ENCODE measurements at places on chromosomes 5 and 9.
A peak's percentile ranks its signal among the peaks of the same experiment; 100 is the strongest.

GRCh38 chr9:110900456-110900855 is 137.8 kb downstream of the LPAR1 start:
- no peak for DNase-seq

DNA sequence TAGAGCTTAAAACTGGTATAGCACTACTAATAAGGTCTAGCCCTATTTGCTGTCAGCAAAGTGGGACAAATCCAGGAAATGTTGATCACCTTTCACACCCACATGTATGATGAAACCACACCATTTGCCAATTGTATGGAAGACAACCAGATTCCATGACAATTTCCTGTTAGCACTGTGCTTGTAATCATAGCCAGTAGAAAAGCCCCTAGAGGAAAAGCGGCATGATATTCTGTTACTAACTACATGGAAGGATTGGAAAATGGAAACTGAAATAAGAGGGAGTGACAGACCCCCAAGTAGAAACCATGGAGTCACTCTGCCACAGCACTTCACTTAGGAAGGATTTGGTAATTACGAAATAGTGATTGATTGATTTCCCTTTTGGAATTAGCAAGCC is 923 bp downstream of the SPATA6L start:
- no peak for DNase-seq

GRCh38 chr5:55558484-55558883 is 23.7 kb upstream of the PLPP1 start:
- no peak for DNase-seq

DNA sequence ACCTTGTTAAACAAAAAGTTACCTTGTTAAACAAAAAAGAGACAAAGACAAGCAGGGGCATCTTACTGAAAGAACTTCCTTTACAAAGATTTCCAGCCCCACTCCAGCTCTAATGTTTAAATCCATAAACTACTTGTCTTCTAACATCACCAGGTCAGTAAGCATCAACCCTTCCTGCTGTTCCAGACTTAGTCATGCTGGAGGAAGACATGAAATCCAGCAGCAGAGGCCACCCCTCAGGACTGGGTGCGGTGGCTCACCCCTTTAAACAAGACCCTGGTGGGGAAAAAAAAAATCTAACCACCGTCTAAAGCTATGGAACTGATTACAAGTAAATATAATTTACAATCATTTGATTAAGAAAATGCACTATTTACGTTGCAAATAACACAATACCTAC is 9.1 kb downstream of the PDCL start:
- DNase-seq = no peak

- no peak for DNase-seq
These were observed 699.9 kb upstream of the MEF2C start for GRCh38 chr5:89582768-89583339.

GRCh38 chr5:14577971-14578370 is 3.6 kb upstream of the OTULINL start:
- no peak for DNase-seq

GRCh38 chr5:172102913-172103626 is 85.0 kb downstream of the STK10 start:
- DNase-seq = no peak

DNA sequence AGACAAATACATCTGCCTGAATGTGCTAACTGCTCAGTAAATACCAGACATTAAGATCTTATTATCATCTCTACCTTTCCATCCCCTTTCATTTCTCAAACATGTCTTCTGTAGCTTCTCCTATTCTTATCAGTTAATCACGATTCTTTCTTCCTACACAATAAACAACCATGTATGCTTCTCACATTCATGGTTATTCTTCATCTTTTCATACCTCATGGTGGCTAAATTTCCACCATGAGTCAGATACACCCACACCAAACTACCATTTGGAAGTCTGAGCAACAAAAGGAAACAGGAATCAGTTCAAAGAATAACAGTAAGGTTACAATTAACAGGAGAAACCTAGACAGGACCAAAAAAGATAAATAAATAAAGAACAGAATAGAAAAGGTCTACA is 7.7 kb downstream of the ZNF622 start:
- DNase-seq = no peak

DNA sequence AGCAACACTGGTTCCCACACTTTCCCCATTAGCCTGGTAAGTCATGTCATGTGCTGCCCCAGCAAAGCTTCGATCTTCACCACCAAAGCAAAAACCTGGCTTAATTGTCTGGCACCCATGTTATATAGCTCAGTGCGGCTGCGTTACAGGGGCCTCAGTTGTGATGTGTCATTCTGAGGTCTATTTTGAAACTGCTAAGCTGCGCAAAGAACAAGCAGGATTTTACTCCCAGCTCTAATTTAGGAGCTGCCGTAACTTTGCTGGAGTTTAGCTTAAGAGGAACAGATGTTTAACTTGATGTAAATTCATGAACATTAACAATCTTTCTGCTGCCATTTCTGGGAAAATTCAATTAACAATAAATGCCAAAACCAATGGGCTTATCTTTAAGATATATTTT is 274.1 kb downstream of the HSPA4 start:
- no peak for DNase-seq

GRCh38 chr9:13457795-13458194 is 178.3 kb upstream of the MPDZ start:
- no peak for DNase-seq

GRCh38 chr9:84794981-84795637 is 125.6 kb downstream of the NTRK2 start:
- no peak for DNase-seq

GRCh38 chr5:14440582-14441431 is 140.8 kb upstream of the OTULINL start:
- peak; percentile 36 for DNase-seq

- no peak for DNase-seq
These were observed 205.0 kb upstream of the DAPK1 start for GRCh38 chr9:87292449-87293191.

DNA sequence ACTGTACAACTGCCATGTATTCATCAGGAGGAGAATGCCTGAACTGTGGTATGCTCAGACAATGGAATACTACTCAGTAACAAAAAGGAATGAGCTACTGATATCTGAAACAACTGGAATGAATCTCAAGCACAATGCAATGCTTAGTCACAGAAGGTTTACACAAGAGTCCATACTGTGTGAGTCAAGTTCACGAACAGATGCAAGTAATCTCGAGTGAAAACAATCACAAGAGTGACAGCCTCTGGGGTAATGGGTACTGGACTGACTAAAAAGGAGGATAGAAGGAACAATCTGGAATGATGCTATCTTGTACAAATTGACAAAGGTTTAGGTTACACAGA is 19.5 kb upstream of the GOLGA1 start:
- no peak for DNase-seq

DNA sequence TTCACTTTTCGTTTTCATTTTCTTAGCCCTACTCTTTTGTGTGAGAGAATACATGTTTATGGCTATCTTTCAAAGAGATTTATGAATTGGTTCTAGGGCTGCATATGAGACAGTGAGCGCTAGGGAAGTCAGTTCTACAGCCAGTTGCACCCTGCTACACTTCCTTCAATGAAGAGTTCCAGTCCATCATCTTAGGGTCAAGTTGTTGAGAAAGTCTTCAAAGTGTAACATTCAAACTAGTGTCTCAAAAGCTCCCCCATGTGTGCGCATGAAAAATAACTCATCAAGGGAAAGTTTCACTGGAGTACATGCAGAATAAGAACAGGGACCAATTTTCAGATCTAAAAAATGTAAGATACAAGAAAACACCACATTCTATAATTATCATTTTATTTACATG is 317.2 kb downstream of the DEPDC1B start:
- no peak for DNase-seq

GRCh38 chr5:140131967-140132409 is 6.3 kb downstream of the IGIP start:
- DNase-seq = no peak

- DNase-seq = no peak
These were observed 64.9 kb upstream of the SHC3 start for GRCh38 chr9:89243296-89244061.

GRCh38 chr5:67181648-67182221 is 14.9 kb downstream of the CD180 start:
- no peak for DNase-seq

- DNase-seq = no peak
These were observed 241.6 kb downstream of the ARHGEF28 start for GRCh38 chr5:73867345-73868335.

GRCh38 chr9:72441848-72442607 is 77.0 kb upstream of the ZFAND5 start:
- DNase-seq = no peak

DNA sequence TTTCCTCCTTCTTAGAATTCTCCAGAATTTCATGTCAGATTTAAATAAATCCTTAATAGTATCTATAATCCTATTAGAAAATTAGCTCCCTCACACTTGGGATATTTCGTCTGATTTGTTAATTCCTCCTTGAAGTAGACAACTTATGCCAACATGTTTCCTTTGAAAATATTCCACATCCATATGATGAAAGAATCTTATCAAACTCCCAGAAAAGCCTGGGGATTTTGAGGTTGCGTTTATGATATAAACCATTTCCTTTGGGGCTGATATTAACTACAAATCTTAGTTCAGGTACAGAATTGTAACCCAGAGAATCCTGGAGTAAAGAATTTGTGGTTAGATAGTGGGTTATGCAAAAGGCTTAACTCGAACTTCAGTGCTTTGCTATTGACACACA is 2373.8 kb upstream of the ACO1 start:
- no peak for DNase-seq

DNA sequence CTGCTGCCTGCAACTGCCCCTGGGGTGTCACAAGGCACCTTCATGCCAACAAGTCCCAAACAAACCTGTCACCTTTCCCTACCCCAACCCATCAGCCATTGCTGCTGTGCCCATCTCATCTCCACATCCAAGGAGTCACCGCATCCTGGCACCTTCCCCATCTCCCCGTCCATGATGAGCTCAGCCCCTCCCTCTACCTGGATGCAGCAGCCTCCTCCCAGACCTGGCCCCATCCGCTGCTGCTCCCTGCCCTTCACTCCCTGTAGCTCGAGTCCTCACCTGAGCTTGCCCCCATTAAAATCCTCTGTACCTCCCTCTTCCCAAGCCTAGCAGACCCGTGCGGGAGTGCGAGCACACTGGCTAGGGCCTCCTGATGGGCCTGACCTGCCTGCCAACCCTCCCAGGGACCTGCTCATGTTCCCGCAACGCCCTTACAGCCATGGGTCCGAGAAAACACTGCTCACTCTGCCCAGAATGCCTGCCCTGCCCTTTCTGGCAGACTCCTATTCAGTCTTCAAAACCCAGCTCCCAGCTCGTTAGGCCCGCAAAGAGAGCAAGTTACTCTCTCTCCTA is 110.6 kb downstream of the ADAMTS2 start:
- DNase-seq = no peak

- no peak for DNase-seq
These were observed 12.2 kb upstream of the HSPB3 start for GRCh38 chr5:54443270-54443669.

DNA sequence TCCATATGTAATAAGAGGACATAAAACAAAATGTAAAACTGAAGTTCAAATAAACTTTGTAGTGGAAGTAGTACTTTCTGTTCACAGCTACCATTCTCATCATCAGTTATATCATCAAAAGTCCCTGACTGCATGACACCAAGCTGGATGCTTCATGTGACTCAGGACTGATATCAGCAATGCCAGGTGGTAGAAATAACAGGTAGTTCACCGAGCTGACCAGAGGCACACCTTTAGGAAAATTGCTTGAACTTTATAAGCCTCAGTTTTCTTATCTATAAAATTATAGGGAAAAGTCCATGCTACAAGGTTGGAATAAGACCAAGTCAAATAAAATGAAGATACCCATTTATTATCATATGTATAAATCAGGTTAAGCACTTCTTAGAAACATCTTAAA is 124.9 kb upstream of the PTGER4 start:
- DNase-seq = no peak

DNA sequence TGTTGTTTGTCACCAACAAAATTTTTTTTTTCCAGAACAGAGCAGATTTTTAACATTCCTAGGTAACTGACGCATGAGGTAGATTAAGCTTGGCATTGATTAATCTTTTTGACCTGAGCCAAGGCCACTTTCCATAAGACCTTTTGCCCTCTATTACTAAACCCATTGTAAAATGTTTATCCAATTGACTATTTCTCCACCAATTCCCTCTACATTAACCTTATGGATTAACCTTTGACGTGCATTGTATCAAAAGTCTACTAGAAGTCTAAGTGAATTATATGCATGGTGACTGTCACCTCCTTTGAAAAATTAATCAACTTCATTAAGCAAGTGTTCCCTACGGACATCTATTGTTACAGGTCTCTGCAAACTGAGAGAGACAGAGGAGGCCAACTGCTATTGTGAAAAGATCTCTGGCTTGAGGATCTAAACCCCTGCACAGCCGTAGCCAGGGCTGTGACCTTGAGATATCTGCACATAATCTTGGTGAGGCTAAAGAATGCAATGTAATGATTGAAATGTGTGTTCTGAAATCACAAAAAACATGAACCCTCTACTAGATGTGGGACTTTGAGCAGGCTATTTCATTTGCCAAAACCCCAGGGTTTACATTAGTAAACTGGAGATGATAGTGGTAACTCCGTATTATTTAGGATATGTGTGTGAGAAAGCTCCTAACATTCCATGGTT is 632.2 kb downstream of the TLR4 start:
- no peak for DNase-seq

DNA sequence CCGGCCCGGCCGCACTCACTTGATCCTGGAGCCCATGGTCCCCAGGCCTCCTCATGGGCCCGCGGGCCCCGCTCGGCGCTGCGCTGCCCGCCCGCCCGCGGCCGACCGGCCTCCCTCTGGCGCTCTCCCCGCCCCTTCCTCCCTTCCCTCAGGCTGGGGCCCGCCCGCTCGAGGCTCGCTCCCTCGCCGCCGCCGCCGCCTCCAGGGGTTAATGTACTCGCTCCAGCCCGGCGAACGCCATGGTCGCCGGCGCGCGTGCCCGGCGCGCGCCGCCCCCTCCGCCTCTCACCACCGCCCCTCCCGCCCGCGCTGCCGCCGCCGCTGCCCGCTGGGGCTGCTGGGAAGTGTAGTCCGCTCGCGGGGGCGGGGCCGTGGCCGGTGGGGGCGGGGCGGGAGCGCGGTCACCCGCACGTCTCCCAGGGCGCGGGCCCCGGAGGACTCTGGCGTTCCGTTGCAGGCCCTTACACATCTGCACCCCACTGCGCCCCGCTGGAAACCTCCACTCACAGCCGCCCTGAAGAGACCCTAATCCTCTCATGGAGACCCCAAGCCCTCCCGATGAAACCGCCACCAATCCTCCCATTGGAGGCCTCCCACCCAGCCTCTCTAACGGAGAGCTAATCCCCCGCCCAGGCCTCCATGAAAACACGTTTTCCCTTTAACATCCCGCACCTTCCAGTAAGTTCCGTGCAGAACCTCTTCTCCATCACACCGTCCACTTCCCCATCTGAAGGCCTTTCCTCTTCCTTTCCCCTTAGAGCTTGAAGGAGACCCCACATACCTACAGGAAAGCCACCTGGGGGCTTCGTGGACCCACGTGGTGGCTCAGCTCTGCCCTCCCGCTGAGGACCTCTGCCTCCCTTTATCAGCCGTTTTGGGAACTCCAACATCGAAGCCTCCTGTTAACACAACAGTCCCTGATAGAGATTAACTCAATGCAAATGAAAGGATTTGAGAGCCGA is at the start of gene DENND1A:
Gene DENND1A, minus strand, starts transcription at position 257 of the 962 bp plus-strand sequence. Its CDS starts 221 bp downstream, at position 36.
- peak; percentile 80 for DNase-seq

Data from nucleus accumbens (tissue), 56 donors.